Pulmonary artery endothelial cell (primary cell): ENCODE measurements at places on chromosomes 1 and 21. TPM values are rescaled to one million over a fixed set of nuclear protein-coding genes. Genes with fewer than 3 reads are reported as not detected.

DNA sequence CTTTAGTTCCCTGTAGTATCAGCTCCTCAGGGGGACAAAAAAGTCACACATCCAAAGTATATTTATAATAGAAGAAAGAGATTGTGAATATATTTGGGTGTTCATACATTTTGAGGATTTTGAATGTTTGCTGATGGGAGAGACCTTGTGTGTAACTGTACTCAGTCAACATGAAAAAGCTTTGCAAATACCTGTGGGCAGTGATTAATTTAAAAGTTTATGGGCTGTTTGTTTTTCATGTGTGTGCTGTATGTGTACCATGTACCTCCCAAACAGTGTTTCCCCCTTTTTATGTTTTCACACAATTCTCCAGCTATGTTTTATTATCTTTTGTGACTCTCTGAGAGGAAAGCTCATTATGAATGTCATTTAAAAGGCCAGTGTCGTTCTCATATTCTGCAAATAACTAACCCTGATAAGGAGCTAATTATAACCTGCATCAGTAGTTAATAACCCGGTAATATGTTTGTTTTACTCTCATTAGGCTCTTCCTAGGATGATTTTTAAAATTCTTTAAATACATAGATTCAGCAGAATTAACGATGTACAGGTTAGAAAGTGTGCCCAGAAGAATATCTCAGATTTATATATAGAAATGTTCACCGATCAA is 271.5 kb downstream of the NFIA start:
- no peak for DNase-seq

DNA sequence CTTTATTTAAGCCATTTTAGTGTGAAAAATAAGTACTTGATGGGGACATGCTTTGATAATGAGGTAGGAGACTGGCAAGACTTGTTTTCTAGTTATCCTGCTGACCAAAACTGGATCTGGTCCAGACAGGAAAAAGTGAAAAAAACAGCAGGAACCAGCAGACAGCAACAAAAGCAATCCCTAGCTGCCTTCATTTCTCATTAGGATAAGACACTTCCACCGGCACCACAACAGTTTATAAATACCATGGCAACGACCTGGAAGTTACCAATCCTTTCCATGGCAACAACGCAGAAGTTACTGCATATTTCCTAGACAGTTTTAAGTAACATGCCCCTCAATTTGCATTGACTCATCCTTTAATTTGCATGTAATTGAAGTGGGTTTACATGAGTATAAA is 993.8 kb upstream of the NCAM2 start:
- no peak for DNase-seq

DNA sequence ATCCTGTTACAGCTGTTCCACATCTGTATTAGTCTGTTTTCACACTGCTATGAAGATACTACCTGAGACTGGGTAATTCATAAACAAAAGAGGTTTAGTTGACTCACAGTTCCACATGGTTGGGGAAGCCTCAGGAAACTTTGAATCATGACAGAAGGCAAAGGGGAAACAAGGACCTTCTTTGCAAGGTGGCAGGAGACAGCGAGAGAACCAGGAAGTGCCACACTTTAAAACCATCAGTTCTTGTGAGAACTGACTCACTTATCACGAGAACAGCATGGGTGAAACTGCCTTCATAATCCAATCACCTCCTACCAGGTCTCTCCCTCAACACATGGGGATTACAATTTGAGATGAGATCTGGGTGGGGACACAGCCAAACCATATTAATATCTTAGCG is 110.3 kb upstream of the TRABD2B start:
- no peak for DNase-seq

The FOXD2 gene
- 0.11 and 0.20 TPM in 2 replicates for total RNA-seq

GRCh38 chr1:226596531-226597165 is 48.1 kb downstream of the STUM start:
- no peak for DNase-seq

GRCh38 chr21:45465611-45466329 is 60.8 kb downstream of the COL18A1 start:
- DNase-seq: no peak

- DNase-seq: no peak
These were observed 120.1 kb upstream of the TNR start for GRCh38 chr1:175863299-175864050.

DNA sequence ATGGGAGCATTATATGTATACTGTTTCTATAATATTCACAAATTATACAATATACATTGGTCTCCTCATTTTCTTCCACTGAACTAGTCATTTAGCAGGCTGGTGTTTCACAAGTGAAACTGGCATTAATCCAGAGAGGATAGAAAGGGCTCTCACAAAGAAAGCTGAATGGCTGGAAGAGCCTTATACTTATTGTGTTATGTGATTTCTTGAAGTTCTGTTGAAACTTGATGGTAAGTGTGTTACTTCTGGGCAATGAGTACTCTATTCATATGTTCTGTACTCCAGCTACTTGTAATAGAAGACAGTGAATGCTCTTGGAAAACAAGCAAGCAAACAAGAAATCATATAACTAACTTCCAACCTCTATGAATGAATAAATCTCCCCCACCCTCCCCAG is 14.9 kb downstream of the STX12 start:
- DNase-seq: no peak

The ALX3 gene
- total RNA-seq: not detected in 2 replicates

GRCh38 chr1:51342591-51343206 is 12.3 kb upstream of the TTC39A start:
- no peak for DNase-seq

The TNFRSF9 gene
- total RNA-seq: 0.20 and 1.9 TPM in 2 replicates

DNA sequence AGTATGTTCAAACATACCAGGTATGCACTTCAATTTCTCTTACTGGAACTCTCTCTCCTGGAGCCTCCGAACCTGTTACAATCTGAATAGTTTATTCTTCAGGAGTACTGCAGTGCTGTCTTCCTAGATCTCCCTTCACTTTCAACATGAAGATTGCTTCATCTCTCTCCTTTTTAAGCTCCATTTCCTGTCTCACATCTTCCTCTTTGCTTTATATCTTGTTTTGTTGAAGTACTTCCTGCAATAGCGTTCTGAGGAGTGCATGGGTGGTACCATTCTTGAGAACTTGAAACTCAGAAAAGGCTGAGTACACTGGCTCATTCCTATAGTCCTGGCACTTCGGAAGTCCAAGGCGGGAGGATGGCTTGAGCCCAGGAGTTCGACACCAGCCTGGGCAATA is 15.7 kb upstream of the C1orf146 start:
- no peak for DNase-seq

GRCh38 chr1:46187106-46187869 is 10.9 kb downstream of the POMGNT1 start:
- no peak for DNase-seq

- DNase-seq: no peak
These were observed 65.6 kb downstream of the ST3GAL3 start for GRCh38 chr1:43772978-43773377.

- DNase-seq: peak; percentile 66
These were observed 4.9 kb downstream of the SH3BGRL3 start for GRCh38 chr1:26284597-26285347.

DNA sequence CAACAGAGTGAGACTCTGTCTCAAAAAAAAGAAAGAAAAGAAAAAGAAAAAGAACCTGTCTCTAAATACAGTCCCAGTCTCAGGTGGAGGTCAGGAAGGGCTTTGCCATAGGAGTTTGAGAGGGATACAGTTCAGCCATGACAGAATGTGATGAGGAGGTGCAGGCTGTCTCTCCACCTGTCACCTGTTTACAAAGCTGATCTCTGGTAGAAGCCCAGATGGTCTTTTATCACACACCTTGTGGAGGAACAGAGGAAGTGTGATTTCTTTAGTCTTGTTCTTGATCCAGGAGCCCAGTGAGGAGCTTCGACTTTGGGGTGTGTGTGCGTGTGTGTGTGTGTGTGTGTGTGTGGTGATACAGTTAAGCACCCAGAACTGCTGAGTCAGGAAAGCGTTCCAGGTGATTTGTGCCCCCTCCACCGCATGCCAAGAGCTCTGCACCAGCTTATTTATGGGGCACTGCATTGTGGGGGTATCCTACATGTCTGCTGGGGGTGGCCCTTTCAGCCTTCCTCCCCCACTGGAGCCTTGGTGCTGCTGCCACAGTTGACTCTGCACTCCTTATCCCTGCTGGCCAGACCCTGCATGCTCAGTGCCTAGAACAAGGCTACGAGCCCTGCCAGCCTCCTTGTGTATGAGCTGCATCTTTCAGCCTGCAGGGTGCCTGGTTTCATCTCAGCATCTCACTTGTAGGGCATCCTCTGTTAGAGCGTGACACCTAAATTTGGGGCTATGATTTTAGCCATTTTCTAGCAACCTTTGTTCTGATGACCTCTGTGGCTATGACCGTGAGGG is 19.3 kb downstream of the DOP1B start:
- no peak for DNase-seq
